ENCODE measurements at places on chromosomes 3 and 15.

DNA sequence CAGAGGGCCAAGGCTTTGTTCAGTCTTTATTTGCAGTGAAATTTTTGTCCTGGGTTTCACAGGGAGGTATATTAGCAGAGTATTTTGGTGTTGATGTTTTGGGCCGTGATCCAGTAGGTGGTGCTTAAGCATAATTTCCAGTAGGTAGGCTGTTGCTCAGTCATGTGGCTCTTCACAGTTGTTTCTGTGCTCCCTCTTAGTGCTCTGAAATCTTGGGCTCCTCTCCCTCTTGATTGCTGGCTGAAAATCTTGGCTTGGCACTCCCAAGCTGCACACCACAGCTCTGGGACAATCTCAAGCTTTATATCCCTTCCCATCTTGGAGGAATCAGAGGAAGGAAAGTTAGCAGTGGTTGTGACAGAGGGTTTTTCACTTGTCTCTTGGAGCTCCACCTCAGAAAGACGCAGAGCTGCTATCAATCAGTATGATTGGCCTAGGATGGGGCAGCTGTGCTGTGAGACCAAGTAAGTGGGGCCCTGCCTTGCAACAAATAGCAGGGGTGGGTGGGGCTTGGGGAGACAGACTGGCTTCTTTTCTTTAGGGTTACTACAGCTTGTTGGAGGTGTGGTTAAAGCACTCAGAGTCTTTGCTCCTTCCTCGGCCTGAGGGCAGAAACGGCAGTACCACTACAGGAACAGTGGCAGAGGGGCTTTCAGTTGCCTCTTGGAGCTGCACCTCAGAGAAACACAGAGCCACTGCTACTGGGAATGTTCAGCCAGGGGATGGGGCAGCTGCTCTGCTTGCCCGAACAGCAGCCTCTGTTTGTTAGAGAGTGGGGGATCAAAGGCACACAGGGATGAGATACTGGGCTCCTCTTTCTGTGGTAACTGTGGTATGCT lies 627.0 kb downstream of the SI start:
- no peak for DNase-seq

- no peak for DNase-seq
Observed at GRCh38 chr3:4685673-4686345, 192.7 kb downstream of the ITPR1 start.

GRCh38 chr15:77596821-77597803 lies 35.6 kb downstream of the LINGO1 start:
- no peak for DNase-seq

- DNase-seq: no peak
Observed at GRCh38 chr3:127531821-127532220, 58.7 kb downstream of the TPRA1 start.

DNA sequence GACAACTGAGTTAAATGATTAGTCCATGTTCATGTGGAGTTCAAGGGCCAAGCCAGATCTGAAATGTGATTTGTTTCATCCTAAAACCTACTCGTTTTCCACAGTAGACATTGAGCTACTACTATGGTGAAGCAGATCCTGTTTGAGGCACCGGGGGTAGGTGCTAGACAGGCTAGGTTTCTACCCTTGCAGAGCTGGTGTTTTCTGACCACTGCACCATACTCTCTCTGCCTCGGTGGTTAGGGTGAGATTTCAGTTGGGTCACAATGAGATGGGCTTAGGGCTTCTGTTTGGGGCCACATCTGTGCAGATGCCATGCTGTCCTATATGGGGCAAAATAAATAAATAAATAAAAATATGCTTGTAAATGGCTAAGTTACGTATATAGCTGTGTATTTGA lies 99.3 kb downstream of the OXNAD1 start:
- DNase-seq: no peak

DNA sequence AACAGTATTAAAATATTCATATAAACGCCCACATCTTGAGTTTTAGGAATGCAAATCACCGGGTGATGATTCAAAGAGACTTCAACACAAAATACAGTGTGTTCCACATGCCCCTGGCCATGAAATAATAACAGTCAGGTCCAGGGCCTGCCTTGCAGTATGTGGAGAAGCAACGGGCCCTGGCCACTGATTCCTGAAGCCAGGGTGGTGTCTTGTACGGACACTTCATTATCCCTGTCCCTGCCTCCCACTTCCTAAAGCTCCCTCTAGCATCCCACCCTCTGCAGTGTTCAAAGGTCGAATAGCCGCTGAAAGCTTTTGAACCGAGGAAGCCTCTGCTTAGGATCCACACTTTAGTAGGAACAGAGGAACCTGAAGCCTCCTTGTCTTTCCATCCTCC lies 50.4 kb upstream of the PCSK6 start:
- no peak for DNase-seq

DNA sequence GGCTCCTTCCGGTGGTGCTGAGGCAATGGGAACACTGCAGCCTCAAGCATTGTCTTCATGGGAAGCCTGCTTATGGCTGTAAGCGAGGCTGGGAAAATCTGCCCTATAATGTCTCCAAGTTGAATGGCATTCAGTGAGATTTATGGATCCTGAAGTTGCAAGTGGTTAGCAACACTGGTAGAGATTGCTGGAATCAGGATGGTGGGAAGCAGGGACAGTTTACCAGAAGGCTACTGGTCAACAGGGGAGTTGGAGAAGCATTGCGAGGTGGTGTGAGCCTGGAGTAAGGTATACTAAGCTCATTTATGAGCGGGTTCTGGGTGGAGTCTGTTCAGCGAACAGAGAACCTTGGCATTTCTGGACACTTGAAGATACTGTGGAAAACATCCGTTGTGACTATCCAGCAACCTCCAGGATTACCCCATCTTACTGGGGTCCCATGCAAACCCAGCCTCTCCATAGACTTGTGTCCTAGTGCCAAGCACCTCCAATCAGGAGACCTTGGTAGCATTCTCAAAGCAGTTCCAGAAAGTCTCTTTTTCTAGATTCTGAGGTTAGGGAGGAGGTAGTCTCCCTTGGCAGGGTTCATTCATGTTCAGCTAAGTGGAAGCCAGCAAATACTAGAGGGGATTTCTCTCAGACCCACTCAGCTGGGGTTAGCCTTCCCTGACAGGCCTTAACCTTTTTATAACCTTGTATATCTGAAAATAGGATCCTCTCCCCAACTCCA lies 7.3 kb downstream of the RPSA start:
- no peak for DNase-seq

GRCh38 chr3:169618894-169619792 lies 44.4 kb downstream of the MECOM start:
- DNase-seq: no peak

- DNase-seq: no peak
Observed at GRCh38 chr3:48372377-48372770, 355 bp downstream of the FBXW12 start.

GRCh38 chr15:59364248-59364647 lies 8.4 kb downstream of the MYO1E start:
- no peak for DNase-seq

DNA sequence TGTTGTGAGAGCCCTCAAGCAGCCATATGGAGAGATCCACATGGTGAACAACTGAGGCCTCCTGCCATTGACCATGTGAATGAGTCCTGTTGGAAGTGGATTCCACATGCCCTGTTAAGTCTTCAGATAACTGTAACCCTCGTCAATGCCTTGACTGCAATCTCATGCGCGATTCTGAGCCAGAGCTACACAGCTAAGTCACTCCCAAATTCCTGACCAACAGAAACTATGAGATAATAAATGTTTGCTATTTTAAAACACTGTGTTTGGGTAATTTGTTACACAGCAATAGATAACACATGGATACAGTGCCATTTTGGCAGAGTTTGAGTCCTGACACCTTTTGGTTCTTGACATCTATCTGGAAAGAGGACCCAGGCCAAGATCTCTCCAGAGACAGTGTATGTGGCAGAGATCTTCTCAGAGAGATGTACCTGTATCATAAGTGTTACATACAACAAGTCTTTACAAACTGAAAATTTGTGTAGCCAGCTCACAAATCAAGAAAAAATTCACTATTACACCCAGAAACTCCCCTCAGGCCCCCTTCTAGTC lies 34.5 kb upstream of the BNC1 start:
- no peak for DNase-seq

Data from mesenchymal stem cell (in vitro differentiated cells and primary cell).